ENCODE measurements at places on chromosomes 1 and 21. TPM values are rescaled to one million over a fixed set of nuclear protein-coding genes. Genes with fewer than 3 reads are reported as not detected.

- DNase-seq = no peak
Measured at GRCh38 chr1:154975409-154976059, 1.1 kb downstream of the CKS1B start.

DNA sequence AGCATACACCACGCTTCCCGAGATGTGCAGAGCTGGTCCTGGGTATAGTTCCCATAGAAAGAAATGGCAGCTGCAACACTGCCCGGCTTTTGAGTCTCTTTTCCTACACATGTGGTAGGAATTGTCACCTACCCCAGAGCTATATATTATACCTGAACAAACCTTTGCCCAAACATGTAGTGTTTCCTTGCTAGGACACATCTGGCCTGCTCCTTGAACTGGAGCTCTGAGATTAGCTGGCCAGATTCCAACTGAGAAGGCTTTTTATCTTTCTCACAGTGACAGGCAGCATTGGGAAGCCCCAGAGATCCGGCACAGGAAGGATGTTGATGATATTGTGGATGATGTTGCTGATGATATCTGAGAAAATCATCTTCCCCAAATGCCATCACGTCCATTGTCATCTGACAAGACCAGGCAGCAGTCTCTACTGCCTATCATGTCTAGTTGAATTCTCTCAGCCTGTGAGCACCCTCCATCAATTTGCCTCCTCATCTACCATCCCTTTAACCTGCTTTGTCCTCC is 115.0 kb upstream of the SMYD2 start:
- no peak for DNase-seq

DNA sequence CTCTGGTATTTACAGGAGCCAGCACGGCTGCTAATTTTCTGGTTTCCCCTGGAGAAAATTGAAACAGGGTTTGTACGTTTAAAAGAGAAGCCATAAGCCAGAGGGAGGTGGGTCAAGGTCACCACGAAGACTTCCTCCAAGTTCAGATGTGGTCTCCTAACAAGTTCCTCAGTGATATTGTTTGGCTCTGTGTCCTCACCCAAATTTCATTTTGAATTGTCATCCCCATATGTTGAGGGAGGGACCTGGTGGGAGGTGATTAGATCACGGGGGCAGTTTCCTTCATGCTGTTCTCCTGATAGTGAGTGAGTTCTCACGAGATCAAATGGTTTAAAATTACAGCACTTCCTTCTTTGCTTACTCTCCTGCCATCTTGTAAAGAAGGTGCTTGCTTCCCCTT is 295.4 kb upstream of the DAB1 start:
- DNase-seq = no peak

Gene TRNP1
- 10.9 TPM for total RNA-seq

Gene OLIG1
- total RNA-seq = not detected

Gene MROH9
- total RNA-seq = not detected

Gene STIL
- total RNA-seq = 15.8 TPM

Gene DDAH1
- total RNA-seq = 45.7 TPM

All from pulmonary artery endothelial cell (primary cell).